SHP77 treated with DMSO at 0.1 percent for 48 hours (cell line): ENCODE measurements at places on chromosomes 5 and 9.
A peak's percentile ranks its signal among the peaks of the same experiment; 100 is the strongest.

DNA sequence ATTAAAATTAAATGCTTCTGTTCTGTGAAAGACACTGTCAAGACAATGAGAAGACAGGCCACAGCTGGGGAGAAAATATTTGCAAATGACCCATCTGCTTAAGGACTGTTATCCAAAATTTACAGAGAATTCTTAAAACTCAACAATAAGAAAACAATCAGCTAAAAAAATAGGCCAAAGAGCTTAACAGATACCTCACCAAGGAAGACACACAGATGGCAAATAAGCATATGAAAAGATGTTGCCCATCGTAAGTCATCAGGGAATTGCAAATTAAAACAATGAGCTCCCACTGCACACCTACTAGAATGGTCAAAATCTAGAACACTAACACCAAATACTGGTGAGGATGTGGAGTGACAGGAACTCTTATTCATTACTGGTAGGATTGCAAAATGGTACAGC, 10.3 kb downstream of the WNK2 start:
- no peak for DNase-seq

GRCh38 chr5:143850050-143850683, 38.2 kb downstream of the HMHB1 start:
- DNase-seq, result no peak

DNA sequence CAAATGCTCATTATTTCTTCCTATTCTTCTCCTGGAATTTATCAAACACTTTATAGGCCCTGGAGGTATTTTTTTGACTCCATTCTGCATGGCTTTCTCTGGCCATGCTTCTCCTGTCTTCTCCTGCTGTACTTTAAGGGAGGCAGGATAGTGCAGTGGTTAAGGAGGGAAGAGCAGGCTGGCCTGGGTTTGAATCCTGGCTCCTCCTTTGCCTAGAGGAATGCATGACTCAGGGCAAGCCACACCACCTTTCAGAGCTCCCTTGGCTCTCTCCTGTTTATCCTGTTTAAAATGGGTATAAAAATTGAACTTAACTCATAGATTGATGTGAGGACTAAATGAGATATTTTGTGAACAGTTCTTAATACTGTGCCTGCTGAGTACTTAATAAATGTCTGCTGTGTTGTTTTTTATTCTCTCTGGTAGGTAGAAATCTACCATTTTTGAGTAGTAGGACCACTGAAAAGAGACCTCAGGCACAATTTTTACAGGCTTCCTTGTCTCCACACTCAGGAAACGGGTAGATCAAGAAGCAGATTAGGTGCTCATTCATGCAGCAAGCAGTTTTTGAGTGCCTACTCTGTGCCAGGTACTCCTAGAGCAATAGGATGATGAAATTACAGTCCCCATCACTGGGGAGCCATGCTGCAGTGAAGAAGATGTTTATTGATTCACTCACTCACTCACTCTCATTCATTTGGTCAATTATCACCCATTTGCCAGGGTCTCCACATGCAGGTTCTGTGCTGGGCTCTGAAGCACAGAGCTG, 32.7 kb upstream of the ARAP3 start:
- no peak for DNase-seq

- no peak for DNase-seq
Observed at GRCh38 chr5:146796911-146797310, 81.6 kb downstream of the PPP2R2B start.

DNA sequence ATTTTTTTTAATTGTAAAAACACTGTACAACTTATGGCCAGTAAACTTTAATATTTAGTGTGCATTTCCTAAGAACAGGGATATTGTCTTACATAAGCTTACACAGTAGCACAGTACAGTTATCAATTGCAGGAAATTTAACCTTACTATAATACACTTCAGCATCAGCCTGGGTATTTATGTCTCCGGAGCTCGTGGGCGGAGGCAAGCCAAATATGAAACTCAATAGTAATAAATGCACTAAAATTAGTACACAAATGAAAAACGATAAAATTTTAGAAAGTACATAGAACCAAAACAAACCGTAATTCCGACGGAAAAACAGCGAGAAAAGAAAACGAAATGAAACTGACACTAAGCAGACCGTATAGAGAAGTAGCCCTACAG, 91.2 kb downstream of the ANXA2R start:
- DNase-seq, result no peak

DNA sequence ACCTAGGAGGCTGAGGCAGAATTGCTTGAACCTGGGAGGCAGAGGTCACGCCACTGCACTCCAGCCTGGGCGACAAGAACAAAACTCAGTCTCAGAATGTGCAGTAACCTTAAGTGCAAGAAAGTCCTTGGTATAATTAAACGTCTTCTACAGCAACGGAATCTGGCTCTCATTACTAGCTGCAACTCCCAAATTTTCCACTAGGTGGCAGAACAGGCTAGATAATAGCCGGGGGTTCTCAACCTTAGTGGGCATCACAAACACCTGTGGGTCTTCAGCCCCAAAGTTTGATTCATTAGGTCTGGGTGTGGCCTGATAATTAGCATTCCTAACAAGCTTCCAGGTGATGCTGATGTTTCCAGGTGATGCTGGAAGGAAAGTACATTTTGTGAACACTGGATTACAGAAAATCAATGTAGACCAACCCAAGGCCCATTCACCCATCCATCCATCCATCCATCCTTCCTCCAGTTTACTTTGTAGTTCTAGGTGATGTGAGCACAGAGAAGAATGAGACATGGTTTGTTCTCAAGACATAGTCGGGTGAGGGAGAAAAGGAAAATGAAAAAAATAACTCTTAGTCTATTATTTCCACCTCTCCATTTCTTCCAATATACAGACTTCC, 37.3 kb downstream of the FBXW2 start:
- DNase-seq, result peak; percentile 3

- DNase-seq, result no peak
Observed at GRCh38 chr5:77996943-77997342, 220.8 kb upstream of the TBCA start.

DNA sequence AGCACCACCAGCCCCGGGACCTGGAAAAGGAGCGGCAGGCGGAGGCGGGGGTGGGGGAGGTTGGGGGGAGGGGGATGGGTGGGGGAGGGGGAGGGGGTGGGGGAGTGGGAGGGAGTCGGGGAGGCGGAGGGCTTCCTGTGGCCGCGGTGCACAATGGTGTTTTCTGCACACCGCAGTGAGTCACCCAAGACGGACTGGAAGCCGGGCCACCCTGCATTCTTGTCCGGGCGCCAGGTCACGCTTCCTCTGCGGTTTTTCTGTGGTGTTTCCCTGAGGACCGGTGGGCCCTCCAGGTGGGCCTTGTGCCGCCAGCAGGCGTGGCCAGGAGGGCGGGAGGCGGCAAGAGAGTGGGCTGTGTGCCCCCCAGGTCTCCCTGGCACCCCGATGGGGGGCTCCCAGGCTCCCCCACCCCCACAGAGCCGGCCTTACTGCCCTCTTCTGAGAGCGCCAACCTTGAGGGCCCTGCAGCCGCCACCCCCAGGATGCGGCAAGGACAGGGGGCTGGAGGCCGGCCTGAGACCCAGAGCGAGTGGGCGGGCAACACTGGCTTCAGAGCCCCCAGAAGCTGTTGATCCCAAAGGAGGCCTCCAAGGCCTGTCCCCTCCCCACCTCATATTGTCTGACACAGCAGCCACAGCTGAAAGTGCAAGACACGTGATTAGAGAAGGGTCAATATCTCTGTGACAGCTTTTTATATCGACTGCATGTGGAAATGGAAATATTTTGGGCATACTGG, 11.1 kb downstream of the EXD3 start:
- DNase-seq, result no peak

DNA sequence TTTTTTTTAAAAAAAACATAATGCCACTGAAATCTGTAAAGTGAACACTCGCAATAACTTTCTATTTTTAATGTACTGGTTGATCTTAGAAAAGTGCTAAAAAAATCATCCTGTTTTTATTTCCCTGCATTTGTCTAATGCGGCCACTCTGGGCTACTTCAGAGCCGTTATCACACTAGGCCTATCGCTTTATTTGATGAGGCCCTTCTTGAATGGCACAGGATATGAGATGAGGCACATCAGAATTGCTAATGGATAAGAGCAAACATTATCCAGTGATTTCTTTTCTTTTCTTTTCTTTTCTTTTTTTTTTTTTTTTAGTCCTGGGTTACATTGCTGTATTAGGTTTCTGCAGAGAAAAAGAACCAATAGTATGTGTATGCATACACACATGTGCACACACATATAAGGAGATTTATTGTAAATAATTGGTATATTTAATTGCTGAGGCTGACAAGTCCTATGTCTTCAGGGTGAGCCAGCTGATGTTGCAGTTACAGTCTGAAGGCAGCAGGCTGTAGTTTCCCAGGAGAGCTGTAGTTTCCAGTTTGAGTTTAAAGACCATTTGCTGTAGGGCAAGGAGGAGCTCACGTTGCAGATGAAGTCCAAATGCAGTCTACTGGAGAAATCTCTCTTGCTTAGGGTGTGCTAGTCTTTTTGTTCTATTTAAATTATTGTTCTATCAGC, 391.7 kb downstream of the MED10 start:
- DNase-seq, result no peak

DNA sequence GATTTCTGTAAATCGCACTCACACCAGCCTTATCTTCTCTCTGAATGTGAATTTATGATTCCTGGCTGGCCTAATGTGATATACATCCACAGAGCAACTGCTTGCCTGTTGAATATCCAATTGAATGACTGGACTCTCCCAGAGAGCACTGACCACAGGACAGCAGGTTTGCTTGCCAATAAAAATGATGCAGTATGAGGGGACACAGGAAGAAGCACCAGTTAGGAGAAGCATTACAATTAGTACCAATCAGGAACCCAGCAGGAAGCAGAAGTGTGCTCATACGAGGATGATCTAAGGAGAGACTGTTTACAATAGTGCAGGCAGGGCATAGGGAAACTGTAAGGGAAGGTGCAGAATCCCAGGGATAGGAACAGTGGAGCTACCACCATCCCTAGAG, 127.2 kb upstream of the ZNF366 start:
- no peak for DNase-seq

GRCh38 chr5:108174286-108174685, 207.6 kb downstream of the FBXL17 start:
- no peak for DNase-seq

DNA sequence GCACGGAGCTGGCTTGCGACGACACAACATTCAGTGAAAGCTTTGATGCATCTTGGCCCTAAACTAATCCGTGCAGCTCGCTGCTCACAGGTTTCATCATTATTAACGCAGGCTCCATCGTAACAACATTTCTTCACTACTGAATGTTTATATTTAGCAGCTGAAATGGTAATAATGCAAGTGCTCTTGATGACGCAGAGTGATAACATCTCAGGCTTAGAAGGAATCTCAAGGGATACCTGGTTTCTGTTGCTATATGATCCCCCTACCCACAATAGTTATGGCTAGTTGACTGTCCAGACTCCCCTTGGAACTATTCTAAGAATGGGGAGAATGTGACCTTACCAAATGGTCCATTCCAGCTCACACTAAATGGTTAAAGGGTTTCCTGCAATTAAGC, 36.2 kb downstream of the C5 start:
- no peak for DNase-seq

GRCh38 chr9:69532396-69532795, 139.8 kb downstream of the APBA1 start:
- DNase-seq, result peak; percentile 56

GRCh38 chr5:79771387-79771786, 81.8 kb downstream of the CMYA5 start:
- no peak for DNase-seq

GRCh38 chr5:86461169-86461956, 156.4 kb upstream of the COX7C start:
- DNase-seq, result no peak

GRCh38 chr5:55159763-55160492, at the start of gene GPX8:
GPX8 (plus strand) TSS chr5:55160171; CDS start chr5:55160193, 22 bp downstream.
- peak; percentile 32 for DNase-seq

DNA sequence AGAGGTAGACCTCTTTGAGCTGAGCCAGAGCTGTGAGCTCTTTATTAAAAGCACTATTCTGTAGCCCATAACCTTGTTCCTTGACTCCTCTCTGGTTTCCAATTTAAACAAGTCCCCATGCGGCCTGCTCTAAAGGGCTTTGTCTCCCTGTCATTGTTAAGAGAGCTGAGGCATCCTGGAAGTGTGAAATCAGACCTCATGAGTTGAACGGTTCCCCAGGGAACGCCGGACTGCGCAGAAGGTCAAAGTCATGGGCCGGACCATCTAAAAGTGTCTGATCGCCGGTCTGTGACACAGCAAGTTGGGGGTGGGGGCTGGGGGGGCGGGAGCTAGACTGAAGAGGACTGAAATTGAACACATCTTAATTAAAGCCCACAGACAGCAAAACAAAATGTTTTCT, 265.8 kb downstream of the SLF1 start:
- no peak for DNase-seq

- DNase-seq, result no peak
Observed at GRCh38 chr5:5560016-5560415, 137.5 kb downstream of the ICE1 start.

DNA sequence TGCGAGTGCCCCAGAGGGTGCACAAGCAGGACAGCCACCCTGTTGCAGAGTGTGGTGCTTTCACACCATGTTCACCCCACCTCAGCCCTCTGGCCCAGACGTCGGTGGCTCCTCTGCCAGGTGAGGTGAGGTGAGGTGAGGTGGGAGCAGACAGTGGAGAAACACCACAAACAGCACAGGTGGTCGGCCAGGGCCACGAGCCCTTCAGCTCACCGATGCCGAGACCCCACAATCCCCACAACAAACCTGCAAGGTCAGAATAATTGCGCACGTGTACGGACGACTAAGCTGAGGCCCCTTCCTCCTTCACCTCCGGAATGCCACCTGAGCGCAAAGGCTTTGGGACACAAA, 10.5 kb downstream of the BRD3 start:
- no peak for DNase-seq

DNA sequence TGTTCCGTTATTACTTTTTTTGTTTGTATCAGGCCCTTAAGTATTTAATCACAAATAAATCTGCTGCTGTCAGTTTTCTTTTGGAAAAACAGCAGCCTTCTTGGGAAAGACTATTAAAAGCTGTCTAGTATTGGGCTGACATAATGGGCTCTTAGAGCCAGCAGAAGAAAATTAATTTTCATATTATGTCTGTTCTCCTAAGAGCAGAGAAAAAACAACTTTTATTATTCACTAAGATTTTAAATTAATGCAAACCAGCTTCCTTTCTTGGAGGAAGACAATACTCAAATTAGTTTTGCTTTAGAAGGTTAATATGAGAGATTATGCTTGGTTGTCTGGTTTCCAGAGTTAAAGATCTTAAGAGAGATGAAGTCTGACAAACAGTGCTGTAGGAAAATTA, 30.6 kb upstream of the GARNL3 start:
- DNase-seq, result no peak

- DNase-seq, result no peak
Observed at GRCh38 chr9:135461936-135462335, 17.6 kb upstream of the PPP1R26 start.

DNA sequence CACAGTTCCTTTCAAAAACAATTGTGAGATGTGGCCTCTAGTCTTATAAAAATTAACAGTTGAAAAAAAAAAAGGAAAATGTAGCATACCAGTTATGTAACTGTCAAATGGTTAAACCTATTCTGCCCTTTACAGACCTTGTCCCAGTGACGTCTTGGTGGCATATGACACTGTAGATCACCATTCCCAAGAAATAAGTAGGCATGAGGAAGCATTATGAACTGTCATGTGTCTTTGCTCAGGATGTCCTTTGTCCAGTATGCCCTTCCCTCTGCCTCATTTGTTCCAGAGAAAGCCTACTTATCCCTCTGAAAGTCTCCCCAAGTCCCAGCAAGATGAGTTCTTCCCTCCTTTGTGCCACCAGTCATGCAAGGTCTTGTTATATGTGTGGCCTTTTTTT, 63.2 kb downstream of the PAM start:
- DNase-seq, result no peak

- no peak for DNase-seq
Observed at GRCh38 chr9:127614961-127615360, 2.9 kb downstream of the STXBP1 start.

GRCh38 chr9:137205126-137206069, at the start of the genes NDOR1 and TMEM203:
NDOR1 (plus strand) TSS chr9:137205700; CDS start chr9:137205778, 78 bp downstream.
TMEM203 (minus strand) TSS chr9:137205648; CDS start chr9:137205414, 234 bp downstream.
- DNase-seq, result peak; percentile 17
